ENCODE measurements at places on chromosomes 3 and 15.

DNA sequence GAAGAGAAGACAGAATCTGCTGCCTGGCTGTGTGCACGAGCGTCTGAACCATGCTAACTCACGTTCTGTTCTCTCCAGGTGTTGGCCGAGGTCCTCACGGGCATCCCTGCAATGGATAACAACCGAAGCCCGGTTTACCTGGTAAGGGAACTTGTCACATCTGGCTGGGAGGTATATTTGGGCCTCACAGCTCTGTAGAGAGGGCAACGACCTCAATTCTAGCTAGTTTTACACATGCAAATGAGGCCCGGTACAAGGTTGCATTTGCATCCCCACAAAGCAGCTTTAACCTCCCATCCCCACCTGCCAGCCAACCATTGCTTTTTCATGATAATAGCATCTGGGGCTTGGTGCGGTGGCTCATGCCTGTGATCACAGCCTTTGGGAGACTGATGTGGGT, 22.0 kb upstream of the TATDN2 start:
- DNase-seq = no peak

DNA sequence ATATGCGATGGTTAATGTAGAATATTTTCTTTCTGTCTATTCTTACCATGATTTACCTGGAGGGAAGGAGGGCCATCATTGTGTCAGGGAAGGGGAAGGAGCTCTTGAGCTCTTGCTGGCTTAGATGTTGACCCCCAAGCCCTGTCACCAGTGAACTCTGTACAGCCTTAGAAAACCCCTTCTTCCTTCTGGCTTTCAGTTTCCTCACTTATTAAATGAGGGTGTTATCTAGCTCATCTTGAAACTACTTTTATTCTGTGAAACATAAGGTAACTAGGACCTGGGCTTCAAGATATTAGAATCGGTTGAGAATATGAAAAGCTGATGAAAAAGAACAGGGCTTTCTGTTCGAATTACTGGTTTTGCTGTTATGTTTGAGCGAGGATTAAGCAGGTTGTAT, 25.1 kb upstream of the UTS2B start:
- DNase-seq = no peak

DNA sequence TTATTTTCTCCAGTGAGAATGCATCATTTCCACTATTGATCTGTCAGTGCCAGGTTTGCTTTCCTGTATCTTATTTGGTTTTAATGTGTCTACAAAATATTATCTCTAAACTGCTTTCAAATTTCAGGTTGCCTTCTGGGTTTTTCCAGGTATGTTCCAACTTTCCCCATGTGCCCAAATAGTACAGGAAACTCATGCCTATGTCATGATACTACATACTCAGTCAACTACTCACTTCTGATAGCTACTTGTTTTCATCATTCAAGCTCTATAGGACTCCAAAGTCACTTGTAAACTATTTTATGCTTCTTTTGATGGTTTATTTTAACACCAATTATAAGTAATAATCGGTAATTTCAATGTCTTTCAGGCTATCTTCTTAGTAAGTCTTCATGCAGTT, 134.8 kb upstream of the TTC14 start:
- no peak for DNase-seq

GRCh38 chr15:48400086-48400485, 68.9 kb downstream of the DUT start:
- DNase-seq = no peak

GRCh38 chr3:112095731-112096130, 9.5 kb downstream of the C3orf52 start:
- no peak for DNase-seq

- DNase-seq = no peak
Measured at GRCh38 chr15:27582726-27583410, 516.2 kb downstream of the OCA2 start.

- peak; percentile 99 for DNase-seq
Measured at GRCh38 chr3:122415762-122416654, at the start of gene WDR5B. WDR5B (minus strand) TSS chr3:122416062; CDS start chr3:122415528, 534 bp downstream.

GRCh38 chr3:191070201-191070600, 128.8 kb upstream of the OSTN start:
- DNase-seq = no peak

DNA sequence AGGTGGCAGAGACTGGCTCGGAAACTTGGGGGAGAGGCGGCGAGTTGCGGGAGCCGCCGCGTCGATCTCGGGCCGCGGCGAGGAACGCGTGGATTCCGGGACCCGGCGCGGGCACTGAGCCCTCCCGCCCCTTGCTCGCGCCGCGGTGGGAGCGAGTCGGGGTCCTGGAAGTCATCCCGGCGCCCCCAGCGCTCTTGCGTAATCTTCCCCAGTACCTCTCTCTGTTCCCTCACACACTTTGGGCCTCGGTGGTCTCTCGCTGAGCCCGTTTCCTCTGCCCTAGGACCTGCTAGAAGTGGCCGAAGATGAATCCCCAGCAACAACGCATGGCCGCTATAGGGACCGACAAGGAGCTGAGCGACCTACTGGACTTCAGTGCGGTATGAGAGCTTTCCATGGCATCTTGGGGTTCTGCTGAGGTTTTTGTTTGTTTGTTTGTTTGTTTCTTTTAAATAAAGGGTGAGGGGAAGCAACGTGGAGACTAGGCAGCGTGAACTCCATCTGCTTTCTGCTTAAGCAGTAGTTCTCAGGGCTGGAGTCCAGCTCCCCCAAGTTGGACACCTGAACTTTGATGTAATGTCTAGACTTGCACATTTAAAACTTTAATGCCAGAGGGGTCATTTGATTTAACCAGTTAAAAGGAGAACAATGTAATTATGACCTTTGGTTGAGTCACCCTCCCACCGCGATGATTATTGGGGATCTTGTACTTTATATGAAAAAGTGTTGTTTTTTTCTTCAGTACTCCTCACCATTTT, 1.3 kb downstream of the TCF12 start:
- DNase-seq = no peak

DNA sequence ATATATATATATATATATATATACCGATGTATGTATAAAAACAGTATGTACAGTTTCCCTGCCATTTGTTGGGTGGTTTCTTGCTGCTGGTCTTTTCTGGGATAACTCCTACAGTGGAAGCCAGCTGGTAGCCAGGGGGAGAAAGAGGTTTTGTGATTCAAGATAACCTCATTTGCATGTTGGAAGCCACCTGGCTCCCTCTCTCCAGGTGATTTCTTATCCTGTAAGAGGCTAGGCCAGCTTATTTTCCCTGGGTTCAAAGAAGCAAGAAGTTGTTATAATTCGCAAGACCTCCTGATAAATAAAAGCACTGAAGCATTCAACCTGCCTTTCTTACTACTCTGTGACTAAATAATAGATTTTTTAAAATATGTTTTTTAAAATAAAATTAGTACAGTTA, 443.3 kb downstream of the VGLL3 start:
- no peak for DNase-seq

GRCh38 chr15:37041042-37041441, 59.3 kb downstream of the MEIS2 start:
- no peak for DNase-seq

DNA sequence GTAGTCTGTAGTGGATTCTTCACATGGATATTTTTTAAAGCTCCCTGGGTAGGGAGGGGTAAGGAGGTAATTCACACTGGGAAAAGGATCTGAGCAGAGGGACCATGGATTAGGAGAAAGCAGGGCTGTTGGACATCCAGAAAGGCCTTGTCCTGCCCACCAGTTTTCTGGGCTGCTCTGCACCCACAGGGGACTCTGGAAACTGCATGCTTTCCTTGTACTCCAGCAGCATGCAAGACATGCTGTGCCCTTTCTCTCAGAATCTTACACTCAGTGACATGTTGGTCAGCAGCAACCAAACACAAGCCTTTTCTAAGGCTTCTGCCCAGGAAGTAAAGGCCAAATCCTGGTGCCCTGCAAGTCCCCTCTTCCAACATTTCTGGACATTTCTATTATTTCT, 2.5 kb upstream of the FBN1 start:
- no peak for DNase-seq

GRCh38 chr3:190486908-190487607, 26.8 kb upstream of the IL1RAP start:
- DNase-seq = no peak

- DNase-seq = no peak
Measured at GRCh38 chr15:93017526-93017925, 71.5 kb downstream of the RGMA start.

DNA sequence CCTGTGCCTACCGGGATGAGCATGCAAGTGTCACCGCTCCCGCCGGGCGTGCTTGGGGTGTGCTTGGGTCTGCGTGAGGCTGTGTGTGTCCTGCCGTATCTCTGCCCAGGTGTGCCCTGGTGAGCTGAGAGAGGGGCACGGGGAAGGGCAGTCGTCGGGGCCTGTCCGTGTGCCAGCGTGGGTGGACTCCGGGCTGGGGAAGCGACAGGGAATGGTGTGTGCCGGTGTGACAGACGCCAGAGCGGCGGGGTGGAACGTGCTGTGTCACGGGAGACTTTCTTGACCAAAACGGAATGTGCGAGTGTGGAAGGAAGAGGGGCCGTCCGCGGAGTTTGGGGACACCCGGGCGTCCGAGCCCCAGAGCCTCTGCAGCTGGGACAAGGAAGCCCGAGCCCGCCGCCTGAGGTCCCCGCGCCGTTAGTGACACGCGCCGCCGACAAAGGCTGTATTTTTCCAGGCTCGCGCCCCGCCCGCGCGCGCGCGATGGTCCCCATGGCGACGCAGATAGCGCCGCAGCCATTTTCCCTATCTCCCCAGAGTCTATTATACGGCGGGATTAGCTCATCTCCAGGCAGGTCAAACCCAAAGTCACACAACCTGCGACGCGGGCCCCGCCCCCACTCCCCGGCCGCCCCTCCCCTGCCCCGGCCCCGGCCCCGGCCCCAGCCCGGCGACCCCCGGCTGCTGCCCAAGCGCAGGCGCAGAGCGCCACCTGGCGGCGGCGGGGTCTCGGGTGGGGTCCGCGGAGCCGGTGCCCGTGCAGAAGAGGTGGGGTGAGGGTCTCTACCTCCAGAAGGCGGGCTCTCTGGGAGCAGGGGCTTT, 4.5 kb upstream of the GATA2 start:
- DNase-seq = no peak

DNA sequence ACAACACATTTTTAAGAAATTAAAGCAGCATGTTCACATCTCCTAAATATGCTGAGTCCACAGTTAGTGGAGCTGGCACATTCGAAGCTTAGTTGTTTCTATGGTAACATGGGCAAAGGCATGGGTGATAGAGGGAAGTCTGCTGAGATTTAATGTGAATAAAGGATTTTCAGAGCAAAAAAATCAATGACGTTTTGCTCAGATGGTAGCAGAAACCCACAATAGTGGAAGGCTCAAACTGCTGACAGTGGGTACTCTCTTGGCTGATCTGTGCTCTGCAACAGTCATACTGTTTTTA, 795.1 kb upstream of the ARPP21 start:
- DNase-seq = no peak

- no peak for DNase-seq
Measured at GRCh38 chr15:67048281-67049279, 16.8 kb upstream of the SMAD3 start.

- no peak for DNase-seq
Measured at GRCh38 chr15:50275908-50276307, 10.4 kb upstream of the HDC start.

Data from right atrium auricular region (tissue), 2 donors.